Astrocyte of the spinal cord (primary cell): ENCODE measurements at places on chromosomes 16 and 17.
A peak's percentile ranks its signal among the peaks of the same experiment; 100 is the strongest.

GRCh38 chr17:63082273-63082861 is 116.3 kb downstream of the TANC2 start:
- peak; percentile 59 for DNase-seq

DNA sequence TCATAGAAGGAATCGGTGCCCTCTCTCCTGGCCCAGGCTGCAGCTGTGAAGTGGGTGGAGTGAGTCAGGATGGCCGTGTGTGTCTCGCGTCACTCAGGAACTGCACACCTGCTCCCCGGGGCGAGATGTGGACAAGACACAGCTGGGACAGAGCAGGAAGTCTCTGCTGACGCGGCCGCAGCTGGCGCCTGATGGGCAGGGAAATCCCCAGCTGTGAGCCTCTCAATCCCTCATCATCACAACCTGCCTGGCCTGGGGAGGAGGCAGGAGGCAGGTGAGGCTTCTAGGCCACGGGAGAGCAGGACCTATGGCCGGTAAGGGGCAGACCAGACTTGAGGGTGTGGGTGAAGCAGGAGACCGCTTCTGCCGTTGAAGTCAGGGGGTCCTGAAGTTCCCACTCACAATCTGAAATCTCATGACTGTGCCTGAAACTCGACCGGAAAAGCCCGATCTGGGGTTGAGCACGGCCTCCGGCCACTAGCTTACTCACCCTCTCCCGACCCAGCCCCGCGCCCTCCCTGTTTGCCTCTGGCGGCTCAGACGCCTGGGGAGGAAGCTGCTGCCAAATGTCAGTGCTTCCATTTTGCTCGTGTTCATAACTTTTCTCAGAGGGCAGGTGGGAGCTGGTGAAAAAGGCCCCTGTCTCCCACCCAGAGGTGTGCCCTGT is 1.1 kb upstream of the TRPV3 start:
- DNase-seq = peak; percentile 2

DNA sequence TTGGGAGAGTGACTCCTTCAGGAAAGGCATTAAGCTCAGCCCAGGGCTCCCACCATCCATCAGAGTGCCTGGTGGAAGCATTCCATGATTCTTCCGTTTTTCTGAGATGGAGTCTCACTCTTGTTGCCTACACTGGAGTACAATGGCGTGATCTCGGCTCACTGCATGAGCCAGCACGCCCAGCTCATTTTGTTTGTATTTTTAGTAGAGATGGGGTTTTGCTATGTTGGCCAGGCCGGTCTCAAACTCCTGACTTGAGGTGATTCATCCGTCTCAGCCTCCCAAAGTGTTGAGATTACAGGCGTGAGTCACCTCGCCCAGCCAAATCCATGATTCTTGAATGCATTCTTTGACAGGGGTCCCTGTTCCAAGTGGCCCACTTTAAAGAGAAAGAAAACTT is 23.1 kb downstream of the MIS12 start:
- DNase-seq = peak; percentile 65

DNA sequence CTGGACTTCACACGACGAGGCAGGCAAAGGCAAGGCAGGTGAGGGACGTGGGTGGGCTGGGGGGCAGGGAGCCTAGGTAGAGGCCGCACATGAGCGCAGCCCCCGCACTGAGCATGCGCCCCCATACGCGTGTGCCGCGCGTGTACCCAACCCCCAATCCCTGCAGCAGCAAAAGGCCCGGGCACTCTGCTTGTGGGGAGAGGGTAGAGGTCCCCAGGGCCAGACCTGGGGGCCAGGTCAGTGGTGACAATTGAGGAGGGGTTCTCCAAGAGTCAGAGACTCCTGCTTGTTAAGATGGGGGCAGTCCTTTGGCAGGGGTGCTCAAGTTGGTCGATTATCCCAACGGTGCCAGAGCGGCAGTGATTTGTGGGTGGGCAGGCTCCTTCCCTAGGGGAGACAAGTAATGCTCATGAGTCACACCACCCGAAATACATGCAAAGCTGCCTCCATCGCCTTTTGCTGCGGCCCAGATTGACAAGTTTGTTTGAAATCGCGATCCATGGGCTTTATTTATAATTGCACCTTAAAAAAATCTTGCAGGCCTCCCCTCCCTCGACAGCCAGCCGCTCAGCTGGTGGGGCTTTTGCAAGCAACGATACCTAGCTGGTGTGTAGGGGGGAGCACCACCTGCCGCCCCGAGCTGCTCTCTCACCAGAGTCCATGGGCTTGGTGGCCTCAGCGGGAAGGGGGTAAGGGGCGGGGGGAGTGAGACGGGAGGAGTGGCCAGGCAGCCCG is 1.1 kb upstream of the GIT1 start:
- peak; percentile 53 for DNase-seq

- peak; percentile 47 for DNase-seq
These were observed 233.1 kb downstream of the CBLN1 start for GRCh38 chr16:49048557-49048956.
